T-cell (primary cell): ENCODE measurements at places on chromosomes 5 and 9. TPM values are rescaled to one million over a fixed set of nuclear protein-coding genes. Genes with fewer than 3 reads are reported as not detected.

Gene LVRN
- total RNA-seq: 0.28 TPM

Gene SOX30
- not detected for total RNA-seq

Gene TXNDC8
- not detected for total RNA-seq

Gene TCF7
- total RNA-seq: 749 TPM

Gene TMOD1
- 1.3 TPM for total RNA-seq

Gene FCN2
- total RNA-seq: not detected

Gene KCNMB1
- total RNA-seq: not detected

Gene PLEKHG4B
- total RNA-seq: not detected

Gene RGS7BP
- total RNA-seq: not detected

Gene CCIN
- total RNA-seq: 0.13 TPM

Gene ECSCR
- 0.70 TPM for total RNA-seq

Gene RAB14
- 52.9 TPM for total RNA-seq

Gene OR2S2
- total RNA-seq: not detected

Gene TUSC1
- total RNA-seq: not detected

Gene NEURL1B
- total RNA-seq: 0.13 TPM

Gene FOXD4
- total RNA-seq: 0.35 TPM

Gene DMRT1
- total RNA-seq: not detected

Gene SH3GLB2
- 98.2 TPM for total RNA-seq
